ENCODE measurements at places on chromosomes 2 and 18. TPM values are rescaled to one million over a fixed set of nuclear protein-coding genes. Genes with fewer than 3 reads are reported as not detected.

GRCh38 chr2:38243186-38243880 lies 133.7 kb downstream of the ATL2 start:
- no peak for DNase-seq

DNA sequence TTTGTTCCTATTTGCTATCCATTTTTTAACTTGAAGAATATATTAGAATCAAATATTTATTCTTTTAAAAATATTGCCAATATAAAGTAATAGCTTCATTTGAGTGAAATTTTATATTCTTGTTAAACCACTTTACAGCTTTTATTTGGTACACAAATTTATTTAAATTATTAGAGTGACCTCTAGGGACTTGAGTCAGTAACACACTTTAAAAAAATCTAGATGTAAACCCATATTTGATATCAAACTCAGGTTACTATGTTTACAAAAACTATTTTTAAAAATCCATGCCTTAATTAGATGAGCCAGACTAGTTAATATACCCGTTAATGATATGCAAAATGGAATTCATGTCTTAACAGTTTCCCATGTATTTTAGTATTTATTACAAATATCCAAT lies 134.6 kb downstream of the MAP4K4 start:
- peak; percentile 11 for DNase-seq

DNA sequence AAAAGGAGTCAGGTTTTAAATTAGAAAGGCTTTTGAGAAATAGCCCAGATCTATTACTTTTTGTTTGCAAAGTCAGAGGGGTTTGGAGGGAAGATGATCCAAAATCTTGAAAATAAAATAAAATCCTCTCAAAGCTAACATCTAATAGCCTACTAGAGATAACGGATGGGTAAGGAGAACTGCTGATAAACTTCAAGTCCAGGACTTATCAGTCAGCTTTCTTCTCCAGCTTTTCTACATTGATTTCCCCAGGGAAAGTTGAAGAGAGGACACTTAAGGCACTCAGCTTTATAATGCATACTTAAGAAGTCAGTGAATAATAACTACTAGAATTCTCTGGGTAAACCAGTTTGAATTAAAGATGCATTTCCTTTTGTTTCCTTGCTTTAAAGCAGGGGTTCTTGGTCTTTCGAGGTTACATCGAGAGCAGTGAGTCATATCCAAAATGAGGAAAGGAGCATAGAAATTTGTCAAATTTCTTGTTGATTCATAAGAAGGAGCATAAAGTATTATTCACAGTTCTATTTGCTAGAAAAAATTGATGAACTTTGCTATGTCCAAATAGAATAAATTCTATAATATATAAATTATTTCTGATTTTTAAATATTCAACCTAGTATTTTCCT lies 43.2 kb upstream of the ITPRID2 start:
- DNase-seq = no peak

DNA sequence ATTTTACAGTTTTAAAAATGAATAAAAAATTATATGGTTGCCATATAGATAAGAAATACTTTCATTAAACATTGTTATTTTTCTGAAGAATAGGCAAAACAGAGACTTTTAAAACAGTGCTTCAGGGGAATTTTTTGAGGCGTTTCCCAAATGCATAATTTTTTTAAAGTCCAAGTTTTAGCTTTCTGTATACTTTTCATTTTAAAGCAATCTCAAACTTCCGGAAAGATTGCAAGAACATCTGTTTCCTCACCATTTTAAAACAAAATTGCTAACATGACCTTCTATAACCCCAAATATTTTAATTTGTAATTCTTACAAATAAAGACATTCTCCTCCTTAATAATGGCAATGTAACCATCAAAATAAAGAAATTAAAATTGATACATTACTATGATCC lies 15.1 kb upstream of the MBD2 start:
- no peak for DNase-seq

The IL36G gene
- not detected for total RNA-seq

The IHH gene
- not detected for total RNA-seq

The CDH7 gene
- total RNA-seq = not detected
